Stimulated activated CD8-positive, alpha-beta memory T cell treated with anti-CD3 and anti-CD28 coated beads, Interleukin-15, amount 100 ng/mL, for 4 hours (primary cell): ENCODE measurements at places on chromosomes 7 and 10.

DNA sequence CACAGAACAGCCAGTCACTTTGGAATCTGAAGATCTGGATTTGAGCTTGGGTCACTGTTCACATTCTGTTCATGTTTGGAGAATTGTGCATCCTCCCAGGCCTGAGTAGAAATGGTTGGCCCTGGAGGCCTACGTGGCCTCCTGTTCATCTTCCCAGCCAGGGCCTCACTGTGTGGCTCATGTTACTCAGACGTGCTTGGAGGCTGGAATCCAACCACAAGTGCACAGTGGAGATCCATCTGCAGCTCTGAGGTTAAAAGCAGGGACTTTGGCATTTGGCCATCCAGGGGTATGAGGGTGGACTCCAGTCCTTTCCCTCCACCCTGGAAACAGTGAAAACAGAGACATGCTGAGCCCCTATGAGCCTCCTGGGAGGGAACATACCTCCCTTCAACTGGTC lies 709.0 kb upstream of the IGFBP3 start:
- no peak for DNase-seq

GRCh38 chr10:49549640-49550346 lies 10.9 kb upstream of the ERCC6 start:
- DNase-seq = no peak

- DNase-seq = no peak
These were observed 76.6 kb downstream of the CNNM2 start for GRCh38 chr10:102994531-102995295.

DNA sequence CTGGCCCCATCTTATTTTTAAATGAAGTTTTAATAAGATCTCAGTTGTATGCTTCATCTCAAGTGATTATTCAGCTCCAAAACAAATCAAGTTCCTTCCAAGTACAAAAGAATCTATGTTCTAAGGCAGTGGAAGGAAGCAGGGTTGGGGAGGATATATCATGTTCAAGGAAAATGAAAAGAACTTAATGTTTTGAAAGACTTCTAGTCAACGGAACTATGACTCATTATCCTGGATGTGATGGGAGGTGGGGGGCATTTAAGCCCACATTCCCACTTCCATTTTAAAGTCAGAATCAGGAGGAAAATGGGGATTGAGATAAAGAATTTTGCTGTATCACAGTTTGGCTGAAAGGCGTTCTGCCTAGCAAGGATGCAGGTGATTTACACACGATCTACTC lies 59.4 kb downstream of the FANK1 start:
- no peak for DNase-seq

DNA sequence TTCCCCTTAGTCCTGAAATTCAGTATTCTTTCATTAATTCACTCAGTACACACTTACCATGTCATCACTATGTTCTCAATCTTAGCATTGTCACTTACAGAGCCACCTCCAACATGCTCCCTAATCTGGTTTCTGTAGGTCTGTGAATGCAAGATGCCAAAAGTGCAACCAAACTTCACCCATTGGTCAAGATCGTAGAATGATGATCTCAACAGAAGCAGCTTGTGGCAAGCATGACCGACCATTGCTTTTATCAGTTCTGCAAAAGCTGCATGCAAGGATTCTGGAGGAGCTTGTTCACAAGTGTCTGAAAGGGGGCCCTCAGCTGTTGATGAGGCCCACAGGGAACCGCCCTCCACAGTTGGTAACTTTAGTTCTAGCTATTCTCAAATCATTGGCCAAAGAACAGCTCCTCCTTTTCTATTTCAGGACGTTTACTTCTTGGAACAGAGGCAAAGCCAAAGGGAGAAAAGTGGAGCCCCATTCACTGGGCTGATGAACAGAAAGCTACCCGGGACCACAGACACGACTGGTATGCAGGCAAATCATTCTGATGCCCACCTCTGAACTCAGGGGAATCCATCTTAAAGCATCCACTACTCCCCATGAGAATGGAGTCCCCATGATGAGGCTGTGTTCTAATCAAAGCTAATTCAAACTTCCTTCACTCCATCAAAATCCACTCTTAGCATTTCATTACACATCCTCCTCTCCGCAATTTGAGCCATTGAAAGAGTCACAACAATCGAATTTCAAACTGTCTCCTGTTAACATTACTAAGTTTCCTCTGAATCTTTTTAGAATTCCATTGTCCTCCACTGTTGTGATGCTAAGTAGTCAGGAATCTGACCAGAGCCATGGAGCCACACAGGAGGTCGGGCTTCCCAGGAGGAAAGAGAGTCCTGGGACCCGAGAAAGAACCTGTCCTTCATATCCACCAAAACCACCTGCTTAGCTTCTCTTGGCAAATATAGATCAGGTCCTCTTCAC lies 13.9 kb downstream of the GRB10 start:
- DNase-seq = no peak

- DNase-seq = no peak
These were observed 2.9 kb upstream of the TRIM8 start for GRCh38 chr10:102641402-102641801.

DNA sequence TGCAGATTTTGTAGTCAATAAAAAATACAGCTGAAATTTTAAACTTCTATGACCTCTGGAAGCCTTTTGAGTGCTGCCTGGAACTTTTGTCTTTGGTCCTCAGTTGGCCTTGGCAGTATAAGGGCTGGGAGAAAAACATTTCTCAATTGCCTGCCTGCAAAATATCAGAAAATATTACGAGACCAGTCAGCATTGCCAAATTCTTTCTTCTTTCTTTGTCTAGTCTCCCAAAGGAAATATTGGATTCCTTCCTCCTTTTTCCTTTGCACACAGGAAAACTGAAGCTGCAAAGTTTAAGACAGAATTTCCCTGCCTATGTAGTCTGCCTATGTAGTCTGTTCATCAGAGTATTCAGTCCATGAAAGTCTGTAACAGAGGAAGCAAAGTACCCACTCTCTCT lies 95.9 kb downstream of the CHRM2 start:
- DNase-seq = no peak

GRCh38 chr7:130127821-130128317 lies 57.5 kb downstream of the KLHDC10 start:
- DNase-seq = no peak

GRCh38 chr10:121332829-121333765 lies 265.1 kb downstream of the FGFR2 start:
- DNase-seq = no peak

GRCh38 chr10:106134326-106135000 lies 1030.0 kb downstream of the SORCS1 start:
- no peak for DNase-seq

- no peak for DNase-seq
These were observed 11.7 kb upstream of the TBRG4 start for GRCh38 chr7:45122975-45123860.

- DNase-seq = no peak
These were observed 3.8 kb upstream of the MRC1 start for GRCh38 chr10:17805330-17805729.

- DNase-seq = no peak
These were observed 97.3 kb downstream of the CDK6 start for GRCh38 chr7:92739091-92739490.

- no peak for DNase-seq
These were observed 82.8 kb downstream of the CACNA2D1 start for GRCh38 chr7:82360591-82361368.

DNA sequence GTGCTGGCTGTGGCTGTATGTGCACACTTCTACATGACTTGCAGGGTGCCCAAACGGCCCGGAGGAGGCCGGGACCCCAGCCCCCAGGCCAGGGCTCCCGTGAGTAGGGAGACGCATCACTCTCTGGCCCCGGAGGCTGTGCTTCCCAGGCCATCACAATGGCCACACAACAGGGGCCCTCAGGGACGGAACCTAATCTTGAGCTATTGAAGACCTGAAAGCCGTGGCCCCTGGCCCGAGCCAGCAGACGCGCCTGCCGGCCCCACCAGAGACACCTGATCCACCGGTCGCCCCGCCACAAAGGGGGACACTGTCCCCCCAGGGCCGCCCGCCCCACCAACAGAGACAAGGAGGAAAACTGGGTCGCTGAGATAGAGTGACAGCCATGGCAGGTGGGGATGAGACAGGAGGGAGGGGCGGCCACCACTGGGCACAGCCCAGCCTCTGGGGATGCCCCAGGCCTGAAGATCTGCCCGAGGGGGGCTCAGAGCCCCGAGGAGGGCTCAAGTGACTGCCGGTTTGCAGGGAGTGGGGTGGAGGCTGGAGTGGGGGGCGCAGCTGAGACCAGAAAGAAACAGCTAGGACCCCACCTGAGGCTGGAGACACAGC lies 10.2 kb upstream of the LFNG start:
- DNase-seq = no peak

DNA sequence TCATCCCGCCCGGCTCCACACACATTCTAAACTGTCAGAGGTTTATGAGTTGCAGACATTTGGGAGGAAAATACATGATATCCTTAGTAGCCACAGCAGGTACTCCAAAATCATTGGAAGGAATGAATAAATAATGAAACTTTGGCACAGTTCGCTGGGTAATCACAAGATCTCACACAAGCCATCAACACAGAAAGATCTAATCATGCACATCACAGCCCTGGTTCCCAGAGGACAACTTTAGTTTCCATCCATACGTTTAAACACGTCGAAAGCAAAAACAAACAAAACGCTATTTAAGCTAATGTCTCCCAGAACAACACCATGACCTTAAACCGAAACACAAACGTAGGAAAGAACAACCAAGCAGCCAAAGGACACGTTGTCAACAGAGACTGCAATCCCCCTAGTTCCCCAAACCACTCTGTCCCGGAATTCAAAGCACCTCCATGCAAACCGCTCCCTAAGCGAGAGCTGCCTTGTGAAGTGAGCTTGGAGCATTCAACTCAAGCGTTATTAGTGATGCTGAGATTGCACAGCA lies 12.3 kb downstream of the SVIL start:
- no peak for DNase-seq

GRCh38 chr10:15341502-15342128 lies 29.5 kb downstream of the FAM171A1 start:
- DNase-seq = no peak

DNA sequence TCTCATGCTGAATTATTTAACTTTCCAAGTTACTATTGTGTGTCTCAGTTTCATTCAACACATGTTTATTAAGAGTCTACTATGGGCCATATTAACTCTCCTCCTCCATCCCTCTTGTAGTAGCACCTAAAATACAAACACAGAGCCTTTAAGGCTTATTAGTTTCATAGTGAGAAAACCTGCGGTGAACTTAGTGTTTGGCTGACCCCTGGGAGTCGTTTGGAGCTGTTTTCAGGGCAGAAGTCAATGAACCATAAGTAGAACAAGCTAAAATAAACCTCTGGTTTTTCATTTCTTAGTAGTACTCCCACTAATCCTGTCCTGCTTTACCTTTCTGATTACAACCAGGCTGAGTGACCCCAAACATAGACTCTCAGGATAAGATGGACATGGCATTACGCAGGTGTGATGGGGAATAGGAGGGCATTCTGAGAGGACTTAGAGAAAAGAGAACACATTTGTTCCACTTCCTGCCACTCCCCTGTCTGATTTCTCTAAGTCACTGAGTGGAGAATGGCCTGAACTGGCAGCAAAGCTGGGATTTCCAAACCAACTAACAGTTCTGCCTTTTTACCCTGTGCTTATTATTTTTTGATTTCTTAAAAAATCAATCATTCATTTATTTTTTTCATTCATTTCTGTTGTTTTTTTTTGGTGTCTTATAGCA lies 74.5 kb downstream of the LRMDA start:
- no peak for DNase-seq

- no peak for DNase-seq
These were observed 16.6 kb downstream of the RBP4 start for GRCh38 chr10:93584445-93584844.

GRCh38 chr7:8117195-8117594 lies 144.8 kb downstream of the ICA1 start:
- DNase-seq = no peak

- DNase-seq = no peak
These were observed 289.9 kb upstream of the CELF2 start for GRCh38 chr10:10727812-10728211.

GRCh38 chr10:69360485-69361302 lies 56.0 kb downstream of the TACR2 start:
- no peak for DNase-seq

GRCh38 chr10:35555962-35556930 lies 48.9 kb upstream of the GJD4 start:
- no peak for DNase-seq

DNA sequence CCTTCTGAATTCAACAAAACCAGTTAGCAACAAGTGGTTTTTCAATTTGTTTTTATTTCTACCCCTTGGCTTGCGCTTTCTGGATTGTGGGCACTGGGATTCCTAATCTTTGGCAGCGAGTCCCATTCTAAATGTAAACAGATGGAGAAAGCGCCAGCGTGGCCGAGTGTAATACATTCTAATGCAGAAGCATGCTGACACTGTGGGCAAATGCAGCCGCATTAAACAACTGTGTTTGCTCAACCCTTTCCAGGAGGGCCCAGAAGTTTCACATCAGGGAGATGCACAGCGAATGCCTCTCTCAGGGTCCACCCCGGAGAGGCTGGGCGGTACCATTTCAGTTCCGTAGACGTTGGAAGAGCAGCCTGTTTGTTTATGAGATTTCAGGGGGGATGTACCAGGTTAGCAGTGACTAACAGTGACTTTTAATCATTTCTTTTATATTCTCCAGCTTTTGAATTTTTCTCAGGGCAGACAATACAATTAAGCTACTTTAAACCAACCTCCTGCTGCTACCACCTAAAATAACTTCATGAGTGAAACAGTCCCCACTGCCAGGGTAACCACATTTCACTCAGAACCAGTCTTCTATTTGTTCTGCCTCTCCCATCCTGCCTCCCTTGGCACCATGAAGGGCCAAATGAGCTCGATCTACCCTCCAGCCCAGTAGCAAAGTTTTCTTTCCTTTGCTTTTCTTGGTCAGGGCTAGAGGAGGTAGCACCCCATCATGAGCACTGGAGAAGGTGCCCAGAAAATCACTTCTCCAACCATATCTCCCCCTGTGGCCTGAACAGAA lies 164.2 kb upstream of the ITGB1 start:
- DNase-seq = no peak

GRCh38 chr10:75592791-75593643 lies 161.6 kb downstream of the LRMDA start:
- no peak for DNase-seq

- no peak for DNase-seq
These were observed 34.3 kb upstream of the DNAH11 start for GRCh38 chr7:21508538-21508937.

DNA sequence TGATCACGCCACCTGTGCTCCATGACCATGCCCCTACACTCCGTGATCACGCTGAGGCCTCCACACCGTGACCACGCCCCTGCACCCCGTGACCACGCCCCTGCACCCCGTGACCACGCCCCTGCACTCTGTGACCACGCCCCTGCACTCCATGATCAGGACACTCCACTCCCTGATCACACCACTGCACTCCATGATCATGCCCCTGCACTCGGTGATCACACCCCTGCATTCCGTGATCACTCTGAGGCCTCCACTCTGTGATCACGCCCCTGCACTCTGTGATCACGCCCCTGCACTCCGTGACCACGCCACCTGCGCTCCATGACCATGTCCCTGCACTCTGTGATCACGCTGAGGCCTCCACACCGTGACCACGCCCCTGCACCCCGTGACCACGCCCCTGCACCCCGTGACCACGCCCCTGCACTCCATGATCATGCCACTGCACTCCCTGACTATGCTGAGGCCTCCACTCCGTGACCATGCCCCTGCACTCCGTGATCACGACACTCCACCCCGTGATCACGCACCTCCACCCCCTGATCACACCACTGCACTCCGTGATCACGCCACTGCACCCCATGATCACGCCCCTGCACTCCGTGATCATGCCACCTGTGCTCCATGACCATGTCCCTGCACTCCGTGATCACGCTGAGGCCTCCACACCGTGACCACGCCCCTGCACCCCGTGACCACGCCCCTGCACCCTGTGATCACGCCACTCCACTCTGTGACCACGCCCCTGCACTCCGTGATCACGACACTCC lies 27.7 kb downstream of the STK32C start:
- no peak for DNase-seq
